Esophagus muscularis mucosa (tissue), 4 donors: ENCODE measurements at places on chromosomes 7 and 10. TPM values are rescaled to one million over a fixed set of nuclear protein-coding genes. Genes with fewer than 3 reads are reported as not detected.

DNA sequence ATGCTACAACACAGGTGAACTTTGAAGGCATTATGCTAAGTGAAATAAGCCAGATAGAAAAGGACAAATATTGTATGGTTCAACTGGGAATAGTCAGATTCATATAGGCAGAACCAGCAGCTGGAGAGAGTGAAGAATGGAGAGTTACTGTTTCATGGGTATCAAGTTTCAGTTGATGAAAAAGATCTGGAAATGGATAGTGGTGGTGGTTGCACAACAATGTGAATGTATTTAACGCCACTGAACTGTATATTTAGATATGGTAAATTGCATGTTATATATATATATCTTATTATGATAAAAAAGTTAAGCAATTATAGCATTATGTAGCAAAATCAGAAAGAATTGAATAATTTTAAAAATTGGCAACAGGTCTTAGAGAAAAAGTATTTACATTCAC lies 3.9 kb downstream of the LMBR1 start:
- H3K4me1 ChIP-seq = peaks cover 10% of the 10 kb centered on the region
- no peaks in the 10 kb centered on the region for H3K27me3 ChIP-seq
- H3K27ac ChIP-seq = no peak overlapping the region
- no peak for DNase-seq
- H3K4me3 ChIP-seq = no peak overlapping the region

DNA sequence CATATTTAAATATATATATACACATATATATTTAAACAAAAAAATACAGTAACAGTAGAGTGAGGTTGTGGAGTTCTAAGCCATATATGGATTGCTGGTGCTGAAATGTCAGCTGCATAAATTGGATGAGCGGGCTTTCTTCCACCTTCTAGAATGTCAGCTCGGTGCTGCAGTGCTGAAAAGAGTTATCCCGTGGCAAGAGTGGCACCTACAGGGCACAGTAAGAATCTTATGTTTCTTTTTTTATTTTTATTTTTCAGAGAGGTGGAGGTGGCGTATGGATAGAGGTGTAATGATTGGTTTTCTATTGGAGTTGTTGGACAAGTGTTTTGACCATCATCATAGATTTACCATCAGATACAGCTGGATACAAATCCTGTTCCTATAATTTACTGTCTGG lies 86.2 kb upstream of the DYNC1I1 start:
- no peaks in the 10 kb centered on the region for H3K27me3 ChIP-seq
- no peak overlapping the region for H3K4me3 ChIP-seq

VWDE gene
- not detected for total RNA-seq

- H3K4me3 ChIP-seq = no peak overlapping the region
- H3K36me3 ChIP-seq = no peaks in the 10 kb centered on the region
- H3K27me3 ChIP-seq = no peaks in the 10 kb centered on the region
These were observed 48.1 kb downstream of the CCNY start for GRCh38 chr10:35384265-35384868.
